ENCODE measurements at places on chromosomes 13 and 19. TPM values are rescaled to one million over a fixed set of nuclear protein-coding genes. Genes with fewer than 3 reads are reported as not detected.

DNA sequence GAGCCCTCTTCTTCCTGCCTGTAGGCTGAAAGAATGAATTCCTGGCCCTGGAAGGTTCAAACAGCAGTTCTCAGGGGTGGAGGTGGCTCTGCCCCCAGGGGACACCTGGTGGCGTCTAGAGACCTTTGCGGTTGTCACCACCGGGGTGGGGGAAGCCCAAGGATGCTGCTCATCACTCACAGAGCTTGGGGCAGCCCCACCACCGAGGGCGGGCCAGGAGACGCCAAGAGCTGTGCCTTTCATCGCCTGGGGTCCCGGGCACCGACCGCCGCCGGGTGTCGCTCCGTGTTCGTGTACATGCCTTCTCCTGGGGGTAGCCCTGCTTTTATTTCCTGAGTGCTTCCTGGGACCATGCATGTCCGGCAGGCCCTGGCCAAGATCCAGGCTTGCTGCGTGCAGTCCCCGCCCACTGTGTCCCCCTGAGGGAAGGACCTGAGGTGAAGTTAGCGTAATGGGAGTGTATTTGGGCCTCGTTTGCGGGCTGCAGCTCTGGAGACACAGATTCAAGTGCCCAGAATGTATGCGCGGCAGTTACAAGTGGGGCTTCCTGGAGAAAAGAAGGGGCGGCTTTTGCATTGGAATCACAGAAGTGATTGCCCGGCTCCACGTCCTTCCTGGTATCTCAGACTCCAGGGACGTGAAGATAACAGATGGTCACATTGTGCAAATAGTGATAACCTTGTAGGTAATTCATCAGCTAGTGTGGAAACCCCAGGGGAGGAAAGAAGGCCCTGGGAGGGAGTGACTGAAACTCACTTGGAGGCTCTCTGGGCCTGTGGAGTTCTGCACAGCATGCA is 7.8 kb downstream of the DOT1L start:
- no peak for DNase-seq

Gene COL5A3
- not detected for total RNA-seq

- DNase-seq: peak; percentile 19
Measured at GRCh38 chr13:110524541-110525257, 36.8 kb downstream of the RAB20 start.

Gene FAAP24
- total RNA-seq: 3.2 TPM

Gene TTC9B
- 0.73 TPM for total RNA-seq

DNA sequence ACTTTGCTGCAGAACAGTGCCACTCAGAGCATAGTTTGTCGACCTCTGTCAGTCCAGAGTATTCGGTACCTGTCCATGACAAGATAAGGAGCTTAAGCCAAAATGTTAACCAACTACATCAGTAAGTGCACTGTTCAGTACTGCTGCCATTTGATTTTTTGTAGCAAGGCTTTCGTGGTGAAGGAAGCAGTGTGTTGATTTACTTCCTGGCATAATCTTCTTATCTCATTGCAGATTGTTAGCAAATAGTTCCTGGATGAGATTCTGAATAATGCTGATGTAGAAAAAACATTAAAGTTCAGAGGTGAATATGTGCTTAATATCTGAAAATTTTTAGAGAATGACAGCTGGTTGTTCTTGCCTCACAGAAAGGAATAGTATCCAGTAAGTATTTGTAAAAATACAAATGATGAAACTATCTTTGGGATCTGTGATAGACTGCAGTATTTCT is 85.7 kb downstream of the LRRC63 start:
- no peak for DNase-seq

DNA sequence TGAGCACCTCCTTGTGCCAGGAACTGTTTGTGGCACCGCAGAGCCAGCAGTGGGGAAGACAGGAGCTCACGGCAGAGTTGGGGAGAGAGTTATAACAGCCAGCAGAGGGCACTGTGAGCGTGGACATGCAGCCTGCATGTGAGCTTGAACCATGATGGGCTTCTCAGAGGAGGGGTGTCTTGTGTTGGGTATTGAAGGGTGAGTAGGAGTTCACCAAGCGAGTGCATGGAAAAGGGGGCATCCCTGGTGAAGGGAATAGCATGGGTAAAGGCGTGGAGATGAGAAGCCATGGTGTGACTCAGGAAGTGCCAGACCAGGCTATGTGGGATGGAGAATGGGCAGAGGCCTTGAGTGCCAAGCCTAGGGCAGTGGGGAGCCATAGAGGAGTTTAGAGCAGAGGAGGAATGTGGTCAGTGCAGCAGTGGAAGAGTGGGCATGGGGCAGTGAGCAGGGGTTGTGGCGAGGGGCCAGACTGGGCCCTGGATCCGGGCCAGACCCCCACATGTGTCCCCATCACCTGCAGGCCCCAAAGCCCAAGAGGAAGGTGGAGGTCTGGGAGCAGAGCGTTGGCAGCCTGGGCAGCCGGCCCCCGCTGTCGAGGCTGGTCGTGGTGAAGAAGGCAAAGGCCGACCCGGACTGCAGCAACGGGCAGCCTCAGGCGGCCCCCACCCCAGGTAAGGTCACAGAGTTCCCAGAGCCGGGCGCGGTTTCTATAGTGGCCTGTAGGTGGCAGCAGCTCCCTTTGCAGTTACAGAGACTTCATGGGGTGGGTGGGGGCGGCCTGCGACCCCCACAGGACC is 11.8 kb upstream of the SHD start:
- DNase-seq: peak; percentile 59

Gene IGSF23
- not detected for total RNA-seq

- peak; percentile 72 for DNase-seq
Measured at GRCh38 chr13:41352935-41353840, 42.1 kb downstream of the NAA16 start.

- DNase-seq: no peak
Measured at GRCh38 chr19:995051-995827, 5.0 kb upstream of the GRIN3B start.

Gene LRP3
- 20.1 TPM for total RNA-seq

DNA sequence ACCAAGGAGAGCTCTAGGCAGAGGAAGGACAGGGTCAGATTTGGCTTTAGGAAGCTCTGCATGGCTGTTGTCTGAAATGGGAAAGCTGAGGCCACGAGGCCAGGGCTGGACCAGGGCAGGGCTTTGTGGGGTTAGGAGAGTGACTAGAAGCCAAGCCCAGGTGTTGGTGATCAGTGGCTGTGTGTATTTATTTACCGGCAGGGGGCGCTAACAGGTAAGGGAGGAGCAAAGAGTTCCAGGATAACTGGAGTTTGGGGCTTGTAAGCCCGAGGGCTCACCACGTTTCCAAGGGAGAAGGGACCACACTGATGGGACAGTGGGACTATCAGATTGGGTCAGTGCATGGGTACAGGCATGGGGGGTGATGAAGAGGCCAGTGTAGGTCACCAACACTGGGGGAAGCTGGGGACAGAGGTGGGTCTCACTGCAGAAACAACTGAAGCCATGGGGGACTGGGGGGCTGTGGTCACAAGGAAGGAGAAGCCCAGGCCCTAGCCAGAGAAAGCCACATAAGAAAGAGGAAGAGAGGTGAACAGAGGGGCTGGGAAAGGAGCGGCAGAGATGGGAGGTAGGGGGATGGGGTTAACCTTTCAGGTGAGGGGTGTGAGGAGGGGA is 3.9 kb downstream of the TMEM147 start:
- peak; percentile 43 for DNase-seq

GRCh38 chr13:27138457-27139093 is 33.0 kb downstream of the USP12 start:
- DNase-seq: no peak

- peak; percentile 84 for DNase-seq
Measured at GRCh38 chr13:49859560-49859959, 67.1 kb upstream of the KPNA3 start.

DNA sequence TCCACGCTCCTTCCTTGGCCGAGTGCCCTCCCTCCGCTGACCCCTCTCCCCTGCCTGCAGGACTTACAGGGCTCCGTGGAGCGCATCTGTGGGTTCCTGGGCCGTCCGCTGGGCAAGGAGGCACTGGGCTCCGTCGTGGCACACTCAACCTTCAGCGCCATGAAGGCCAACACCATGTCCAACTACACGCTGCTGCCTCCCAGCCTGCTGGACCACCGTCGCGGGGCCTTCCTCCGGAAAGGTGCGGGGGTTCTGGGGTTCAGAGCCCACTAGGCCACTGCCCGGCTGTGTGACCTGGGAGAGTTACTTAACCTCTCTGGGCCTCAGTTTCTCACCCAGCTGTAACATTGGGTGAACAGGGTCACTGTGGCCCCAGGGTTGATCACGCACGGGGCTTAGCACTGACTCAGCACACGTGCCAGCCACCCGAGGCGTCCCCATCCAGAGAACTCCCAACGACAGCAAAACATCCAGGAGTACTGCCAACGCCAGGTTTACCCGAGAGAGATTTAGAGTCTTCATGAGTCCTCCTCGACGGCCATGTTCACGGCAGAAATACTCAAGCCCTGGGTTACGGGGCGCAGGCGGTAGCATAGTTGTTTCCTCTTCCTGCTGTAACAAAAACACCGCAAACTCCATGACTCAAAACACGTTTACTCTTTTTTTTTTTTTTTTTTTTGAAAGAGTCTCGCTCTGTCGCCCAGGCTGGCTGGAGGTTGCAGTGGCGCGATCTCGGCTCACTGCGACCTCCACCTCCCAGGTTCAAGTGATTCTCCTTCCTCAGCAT is 9.7 kb upstream of the SPACA4 start:
- DNase-seq: no peak

Gene CGB5
- 0.16 TPM for total RNA-seq

DNA sequence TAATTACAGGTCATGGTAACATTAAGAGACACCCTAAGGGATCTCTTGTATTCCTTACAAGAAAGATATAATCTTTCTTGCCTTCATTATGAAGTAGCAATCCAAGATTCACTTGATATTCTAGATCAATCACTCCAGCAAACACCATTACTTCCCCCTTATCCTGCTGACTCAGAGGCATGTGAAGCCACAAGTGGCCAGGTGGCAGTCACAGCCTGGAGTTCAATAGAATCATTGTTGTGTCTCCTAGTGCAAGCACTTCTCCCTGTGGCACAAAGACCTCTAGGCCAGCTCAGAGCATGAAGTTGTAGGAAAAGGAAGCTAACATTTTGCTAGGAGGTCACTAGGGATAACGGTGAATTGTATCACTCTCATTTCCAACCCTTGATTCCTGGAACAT is 864.3 kb upstream of the ATXN8OS start:
- peak; percentile 81 for DNase-seq

- no peak for DNase-seq
Measured at GRCh38 chr19:16062789-16063188, 13.5 kb upstream of the TPM4 start.

DNA sequence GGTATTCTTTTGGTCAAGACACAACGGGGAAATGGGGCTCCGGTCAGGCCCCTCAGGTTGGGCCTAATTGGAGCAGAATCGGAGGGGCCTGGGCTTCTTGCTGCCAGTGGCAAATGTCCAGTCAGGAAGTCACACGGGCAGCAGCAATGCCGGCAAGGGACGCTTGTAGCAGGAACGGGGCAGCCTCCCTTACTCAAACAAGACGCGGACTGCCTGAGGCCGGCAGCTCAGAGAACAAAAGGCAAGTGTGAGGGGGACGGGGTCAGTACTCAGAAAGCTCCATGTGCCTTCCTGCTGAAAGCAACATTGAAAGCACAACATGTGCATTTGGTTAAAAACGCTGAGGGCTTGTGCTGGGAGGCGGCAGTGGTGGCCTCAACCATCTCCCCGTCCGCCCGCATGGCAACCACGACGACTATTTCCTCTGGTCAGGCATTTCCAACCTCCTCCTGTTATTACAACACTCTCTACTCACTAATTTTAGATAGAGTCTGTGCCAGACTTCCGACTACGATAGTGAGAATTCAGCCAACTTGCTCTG is 20.5 kb upstream of the RASA3 start:
- no peak for DNase-seq

DNA sequence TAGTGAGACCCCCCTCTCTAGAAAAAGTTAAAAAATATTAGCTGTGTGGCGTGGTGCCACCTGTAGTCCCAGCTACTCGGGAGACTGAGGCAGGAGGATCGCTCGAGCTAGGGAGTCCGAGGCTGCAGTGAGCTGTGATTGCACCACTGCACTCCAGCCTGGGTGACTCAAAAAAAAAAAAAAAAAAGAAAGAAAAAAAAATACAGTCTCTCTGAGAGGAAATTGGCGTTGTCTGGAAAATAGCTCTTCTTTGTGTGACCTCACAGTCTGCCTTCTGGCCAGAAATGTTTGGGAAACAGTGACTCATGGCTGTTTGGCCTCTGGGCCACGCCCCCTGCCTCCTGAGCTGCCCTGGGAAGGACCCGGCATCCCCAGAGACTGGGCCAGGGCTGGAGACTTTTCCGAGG is 10.7 kb downstream of the MARCHF2 start:
- peak; percentile 96 for DNase-seq
